Vagina (tissue), 2 donors: ENCODE measurements at places on chromosomes 4 and X.

DNA sequence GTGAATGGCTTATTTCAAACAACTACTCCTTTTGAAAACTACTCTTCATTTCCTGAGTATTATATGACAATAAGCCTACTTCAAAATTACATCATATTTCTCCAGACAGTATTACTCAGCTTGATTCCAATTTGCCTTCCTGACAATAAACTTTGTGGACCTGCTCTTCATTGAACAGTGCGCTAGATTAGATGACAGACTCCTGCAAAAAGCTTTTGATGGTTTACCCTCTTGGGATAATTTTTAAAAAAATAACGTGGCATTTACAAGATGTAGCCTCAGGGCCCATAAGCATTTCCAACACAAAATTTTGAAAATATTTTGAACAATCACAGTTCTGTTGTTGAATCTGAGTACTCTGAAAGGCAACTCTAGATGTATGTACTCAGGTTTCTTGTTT lies 25.9 kb downstream of the MGAT4D start:
- no peak for DNase-seq

DNA sequence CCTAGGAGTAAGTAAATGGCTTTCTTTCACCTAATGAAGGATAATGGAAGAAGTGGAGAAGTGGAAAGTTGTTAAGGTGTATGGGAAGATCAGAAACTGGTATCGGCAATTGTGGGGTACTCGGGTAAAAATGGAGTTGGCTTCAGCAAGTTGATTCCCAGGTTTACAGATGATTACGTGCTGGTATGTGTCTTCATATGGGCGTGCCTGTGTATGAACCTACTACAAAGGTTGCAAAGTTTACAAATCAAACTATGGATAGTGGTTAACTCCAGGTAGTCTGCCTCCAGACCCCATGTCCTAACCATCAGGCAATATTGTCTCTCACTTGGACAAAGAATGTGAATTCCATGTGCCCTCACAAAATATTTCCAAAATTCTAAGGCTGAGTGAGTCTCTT lies 773 bp downstream of the TLR3 start:
- DNase-seq = peak; percentile 71

- DNase-seq = no peak
These were observed 424.5 kb upstream of the FAM47C start for GRCh38 chrX:36583674-36584073.

- DNase-seq = no peak
These were observed 72.4 kb downstream of the PRDM5 start for GRCh38 chr4:120850018-120850599.

DNA sequence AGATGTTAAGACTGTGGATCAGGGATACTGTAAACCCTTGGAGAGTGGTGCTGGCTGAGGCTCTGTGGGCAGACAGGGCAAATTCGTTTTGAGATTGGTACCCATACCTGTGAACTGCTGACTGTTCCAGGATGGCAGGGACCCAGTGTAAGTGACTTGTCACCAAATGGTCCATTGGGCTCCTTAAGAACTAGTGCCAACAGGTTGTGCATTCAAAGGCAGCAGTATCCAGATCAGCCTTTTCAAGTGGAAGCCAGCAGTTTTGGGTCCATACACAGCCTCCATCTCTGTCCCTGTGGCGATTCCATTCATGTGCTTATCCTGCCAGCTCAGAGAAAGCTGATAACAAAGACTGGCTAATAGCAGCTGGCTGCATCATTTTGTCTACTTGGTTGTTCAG lies 84.0 kb upstream of the SCOC start:
- DNase-seq = no peak

DNA sequence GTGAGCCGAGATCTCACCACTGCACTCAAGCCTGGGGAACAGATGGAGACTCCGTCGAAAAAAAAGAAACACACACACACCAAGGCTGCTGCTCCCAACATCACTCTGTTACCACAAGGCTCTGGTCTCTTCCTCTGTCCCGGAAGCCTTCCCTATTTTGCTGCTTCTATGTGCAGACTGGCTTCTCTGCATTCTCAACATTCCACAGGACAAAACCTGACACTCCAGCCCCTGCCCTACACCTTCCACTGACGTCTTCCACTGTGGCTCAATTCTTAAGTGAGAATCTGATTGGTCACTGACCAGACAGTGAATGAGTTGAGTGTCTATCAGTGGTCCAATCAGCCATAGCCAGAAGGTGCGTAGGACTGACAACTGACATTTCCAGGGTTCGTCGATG lies 5.9 kb downstream of the ODAPH start:
- DNase-seq = no peak

DNA sequence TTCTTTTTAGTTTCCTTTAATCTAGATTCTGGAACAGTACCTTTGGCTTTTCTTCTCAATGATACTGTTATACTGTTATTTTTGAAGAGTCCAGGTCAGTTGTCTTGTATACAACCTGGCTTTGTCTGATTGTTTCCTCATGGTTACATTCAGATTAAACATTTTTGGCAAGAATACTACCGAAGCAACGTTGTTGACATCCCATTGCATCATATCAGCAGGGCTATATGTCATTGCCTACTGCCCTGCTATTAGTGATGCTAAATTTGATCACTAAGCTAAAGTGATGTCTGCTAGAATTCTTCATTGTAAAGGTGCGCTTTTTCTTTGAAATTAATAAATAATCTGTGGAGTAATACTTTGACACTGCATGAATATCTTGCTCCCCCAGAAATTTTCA lies 5.8 kb upstream of the ATP1B4 start:
- no peak for DNase-seq

- no peak for DNase-seq
These were observed 523 bp upstream of the BTK start for GRCh38 chrX:101386542-101386885.

DNA sequence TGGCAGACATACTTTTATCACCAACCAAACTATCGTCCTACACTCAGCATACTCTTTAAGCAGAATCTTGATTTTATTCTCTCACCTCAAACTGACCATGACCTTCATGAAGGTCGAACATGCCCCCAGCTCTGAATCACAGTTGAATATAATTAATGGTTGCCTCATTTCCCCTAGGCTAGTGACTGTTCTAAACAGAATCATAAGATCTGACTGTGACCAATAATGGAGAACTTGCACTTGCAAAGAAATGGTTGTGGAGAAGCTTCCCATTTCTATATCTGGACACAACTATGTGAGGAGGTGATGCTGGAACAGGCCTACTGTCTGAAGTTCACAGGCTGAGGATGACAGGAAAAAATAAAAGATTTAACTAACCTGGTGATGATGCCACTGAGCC lies 85.1 kb downstream of the PDGFC start:
- no peak for DNase-seq

GRCh38 chrX:35244796-35245508 lies 302.4 kb downstream of the FAM47B start:
- DNase-seq = no peak
